ENCODE measurements at places on chromosomes 1 and 21. TPM values are rescaled to one million over a fixed set of nuclear protein-coding genes. Genes with fewer than 3 reads are reported as not detected.

GRCh38 chr1:232557096-232557495 lies 72.8 kb downstream of the SIPA1L2 start:
- no peak for DNase-seq

GRCh38 chr1:198934426-198934825 lies 295.6 kb downstream of the PTPRC start:
- DNase-seq: no peak

DNA sequence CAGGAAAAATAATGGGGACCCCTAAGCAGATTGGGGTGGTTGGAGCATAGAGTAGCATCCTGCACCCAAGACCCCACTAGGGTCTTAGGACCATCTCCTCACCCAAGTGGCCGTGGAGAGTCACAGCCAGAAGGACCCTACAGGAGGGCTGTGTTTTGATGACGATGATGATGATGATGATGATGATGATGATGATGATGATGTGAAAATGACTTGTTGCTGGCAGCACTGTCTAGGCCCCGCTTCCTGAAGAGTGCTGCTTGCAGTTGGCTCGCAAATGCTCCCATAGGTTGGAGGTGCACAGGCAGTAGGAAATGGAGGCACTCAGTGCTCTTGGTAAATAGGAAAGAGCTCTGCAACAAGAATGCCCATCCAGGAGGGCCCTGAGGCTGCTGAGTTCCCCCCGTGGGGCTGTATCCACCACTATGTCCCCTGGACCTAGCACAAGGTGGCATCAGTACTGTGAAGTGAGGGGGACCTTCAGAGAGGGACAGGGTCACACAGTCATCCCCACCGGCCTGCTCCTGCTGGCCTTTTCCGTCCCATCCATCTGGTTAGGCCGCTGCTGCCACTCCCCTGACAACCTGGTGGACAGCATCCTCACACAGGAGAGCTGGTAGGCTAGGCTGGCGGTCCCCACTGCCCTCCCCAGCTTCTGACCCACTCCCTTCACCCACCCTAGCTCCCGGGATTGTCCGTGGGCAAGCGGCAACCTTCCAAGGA lies 139.6 kb downstream of the FOXD2 start:
- no peak for DNase-seq

GRCh38 chr1:17696417-17697301 lies 58.5 kb upstream of the ACTL8 start:
- DNase-seq: no peak

- DNase-seq: no peak
Measured at GRCh38 chr1:167544447-167545093, 9.0 kb downstream of the CREG1 start.

GRCh38 chr1:225152061-225152460 lies 222.6 kb downstream of the DNAH14 start:
- DNase-seq: no peak

- DNase-seq: no peak
Measured at GRCh38 chr1:235999259-235999925, 65.5 kb downstream of the NID1 start.

- no peak for DNase-seq
Measured at GRCh38 chr21:38342739-38343138, 85.9 kb downstream of the KCNJ15 start.

Gene S1PR1
- total RNA-seq: 54.3 TPM

Gene LCE1D
- not detected for total RNA-seq

DNA sequence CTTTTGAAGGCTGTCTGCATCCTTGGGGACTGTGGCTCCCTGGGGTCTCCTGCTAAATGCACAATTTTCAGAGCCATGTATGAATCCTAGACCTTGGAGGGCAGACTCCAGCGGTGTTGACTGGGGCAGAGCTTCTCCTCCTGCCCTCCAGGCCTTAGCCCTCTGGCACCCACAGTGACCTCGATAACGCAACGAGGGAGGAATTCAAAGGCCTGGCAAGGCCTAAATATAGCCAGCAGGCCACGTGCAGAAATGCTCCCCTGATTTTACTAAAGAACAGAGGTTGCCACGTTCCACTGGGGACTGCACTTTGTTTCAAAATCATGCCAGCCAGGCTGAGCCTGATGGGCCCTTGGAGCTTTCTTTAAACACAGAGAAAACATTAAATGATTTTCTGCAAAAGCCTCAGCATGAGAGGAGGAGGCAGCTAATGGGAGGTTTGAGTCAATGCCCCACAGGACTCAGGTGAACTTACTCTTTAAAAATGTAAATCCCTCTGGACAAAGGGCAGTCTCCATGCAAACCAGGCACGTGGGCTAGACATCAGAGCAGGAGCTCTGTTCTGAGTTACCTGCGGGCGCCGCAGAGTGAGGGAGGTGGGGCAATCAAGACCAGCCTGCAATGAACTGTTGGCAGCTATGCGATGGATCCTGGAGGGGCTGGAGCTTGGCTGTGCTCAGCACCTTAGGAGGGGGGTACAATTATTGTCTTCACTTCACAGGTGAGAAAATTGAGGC lies 28.0 kb downstream of the GRIK3 start:
- DNase-seq: no peak

Gene CHODL
- not detected for total RNA-seq

GRCh38 chr1:93899543-93900207 lies 9.6 kb downstream of the GCLM start:
- DNase-seq: no peak

Gene FCGR3B
- total RNA-seq: 1.2 TPM

Gene PLA2G4A
- 0.44 TPM for total RNA-seq

Gene OR2T8
- not detected for total RNA-seq

- DNase-seq: no peak
Measured at GRCh38 chr1:183841950-183842794, 37.3 kb downstream of the RGL1 start.

Gene FLG2
- not detected for total RNA-seq
